ENCODE measurements at places on chromosomes 5 and 9.

- DNase-seq = no peak
These were observed 8.5 kb downstream of the NOP16 start for GRCh38 chr5:176379881-176380280.

GRCh38 chr5:160774666-160775315 is 77.2 kb downstream of the ATP10B start:
- no peak for DNase-seq

DNA sequence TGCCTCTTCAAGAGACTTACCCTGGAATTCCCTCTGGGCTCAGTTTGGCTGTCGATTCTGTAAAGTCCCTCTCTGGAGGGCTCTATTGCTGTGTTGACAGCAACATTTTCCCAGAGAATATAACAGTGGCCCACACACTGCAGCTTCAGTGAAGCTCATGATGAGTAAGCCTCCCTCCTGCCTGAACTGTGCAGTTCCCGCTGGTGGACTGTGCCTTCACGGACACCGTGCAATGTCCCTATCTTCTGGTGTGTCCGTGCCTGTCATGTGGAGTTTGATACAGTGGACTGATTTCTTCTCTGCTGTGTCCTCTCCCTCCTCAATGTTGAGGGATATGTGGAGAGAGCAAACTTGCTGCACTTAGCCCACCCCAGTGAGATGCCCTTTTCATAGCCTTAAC is 109.0 kb downstream of the NTRK2 start:
- no peak for DNase-seq

- peak; percentile 10 for DNase-seq
These were observed 439.1 kb upstream of the KIF2A start for GRCh38 chr5:61866930-61867329.

GRCh38 chr9:131487621-131488031 is 15.1 kb upstream of the POMT1 start:
- DNase-seq = no peak

GRCh38 chr9:81822301-81822865 is 105.8 kb upstream of the SPATA31D4 start:
- no peak for DNase-seq

DNA sequence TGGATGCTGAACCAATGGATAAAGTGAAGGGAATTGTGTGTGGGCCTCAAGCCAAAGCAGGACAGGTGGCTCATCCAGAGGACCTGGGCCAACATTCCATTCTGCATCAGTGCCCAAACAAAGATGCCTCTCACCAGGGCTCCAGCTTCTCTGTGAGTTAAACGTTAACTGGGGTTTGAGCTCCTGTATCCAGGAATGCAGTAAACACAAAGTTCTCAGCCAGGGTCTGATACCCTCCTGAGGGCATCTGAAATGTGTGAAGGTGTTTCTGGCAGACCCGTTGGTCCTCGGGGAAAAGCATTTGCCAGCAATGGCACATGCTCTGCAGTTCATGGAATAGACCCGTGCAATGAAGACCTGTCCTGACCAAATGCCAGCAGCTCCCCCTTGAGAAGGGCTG is 33.9 kb upstream of the AOPEP start:
- DNase-seq = no peak

DNA sequence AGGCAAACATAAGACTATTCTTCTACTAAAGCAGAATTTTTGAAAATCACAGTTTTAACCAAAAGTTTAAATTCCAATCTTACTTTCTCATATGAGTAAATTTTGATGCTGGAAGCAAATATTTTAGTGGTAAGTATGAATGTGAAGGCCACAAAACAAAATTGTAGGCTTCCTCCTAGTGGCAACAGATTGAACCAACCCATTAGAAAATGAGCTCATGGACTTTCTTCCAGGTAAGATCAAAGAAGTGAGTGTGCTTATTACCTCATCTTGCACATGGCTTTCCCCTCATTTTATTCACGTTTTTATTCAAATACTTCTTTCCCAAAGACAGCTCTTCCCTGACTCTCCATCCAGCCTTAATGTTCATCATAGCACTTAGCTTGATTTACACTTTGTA is 16.5 kb upstream of the RLN2 start:
- no peak for DNase-seq

- DNase-seq = no peak
These were observed 484.8 kb downstream of the PSAT1 start for GRCh38 chr9:78781681-78782080.

- DNase-seq = no peak
These were observed 1.1 kb upstream of the ANKDD1B start for GRCh38 chr5:75610201-75610600.

DNA sequence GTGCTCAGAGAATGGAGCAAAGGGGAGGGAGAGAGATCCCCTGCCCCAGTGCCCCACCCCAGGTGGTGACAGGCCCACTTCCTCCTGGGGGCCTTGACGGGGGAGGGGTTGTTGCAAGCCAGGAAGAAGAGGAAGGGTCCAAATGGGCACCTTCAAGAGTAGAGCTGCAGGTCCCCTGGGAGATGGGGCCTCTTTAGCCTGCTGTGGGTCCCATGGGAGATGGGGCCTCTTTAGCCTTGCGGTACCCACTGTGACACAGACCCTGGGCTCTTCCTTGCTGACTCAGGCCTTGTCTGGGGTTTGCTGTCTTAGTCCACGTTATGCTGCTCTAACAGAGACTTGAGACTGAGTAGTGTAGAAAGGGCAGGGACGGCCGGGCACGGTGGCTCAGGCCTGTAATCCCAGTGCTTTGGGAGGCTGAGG is 9.6 kb upstream of the TOR4A start:
- no peak for DNase-seq

DNA sequence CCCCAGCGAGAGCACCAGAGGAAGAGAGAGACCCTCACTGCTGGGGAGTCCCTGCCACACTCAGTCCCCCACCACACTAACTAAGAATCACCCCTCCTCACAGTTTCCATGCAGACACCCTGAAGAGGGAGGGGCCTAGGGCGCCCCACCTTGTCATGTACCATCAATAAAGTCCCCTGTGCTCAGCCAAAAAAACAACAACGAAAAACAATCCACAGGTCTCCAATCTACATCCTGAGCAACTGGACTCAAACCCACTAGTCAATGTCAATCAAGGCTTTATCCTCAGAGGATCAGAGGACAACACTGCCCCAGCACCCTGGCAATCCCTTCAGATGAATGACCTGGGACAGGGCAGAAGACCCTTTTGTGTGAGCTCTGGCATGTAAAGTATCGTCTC is 210.1 kb upstream of the MSX2 start:
- no peak for DNase-seq

DNA sequence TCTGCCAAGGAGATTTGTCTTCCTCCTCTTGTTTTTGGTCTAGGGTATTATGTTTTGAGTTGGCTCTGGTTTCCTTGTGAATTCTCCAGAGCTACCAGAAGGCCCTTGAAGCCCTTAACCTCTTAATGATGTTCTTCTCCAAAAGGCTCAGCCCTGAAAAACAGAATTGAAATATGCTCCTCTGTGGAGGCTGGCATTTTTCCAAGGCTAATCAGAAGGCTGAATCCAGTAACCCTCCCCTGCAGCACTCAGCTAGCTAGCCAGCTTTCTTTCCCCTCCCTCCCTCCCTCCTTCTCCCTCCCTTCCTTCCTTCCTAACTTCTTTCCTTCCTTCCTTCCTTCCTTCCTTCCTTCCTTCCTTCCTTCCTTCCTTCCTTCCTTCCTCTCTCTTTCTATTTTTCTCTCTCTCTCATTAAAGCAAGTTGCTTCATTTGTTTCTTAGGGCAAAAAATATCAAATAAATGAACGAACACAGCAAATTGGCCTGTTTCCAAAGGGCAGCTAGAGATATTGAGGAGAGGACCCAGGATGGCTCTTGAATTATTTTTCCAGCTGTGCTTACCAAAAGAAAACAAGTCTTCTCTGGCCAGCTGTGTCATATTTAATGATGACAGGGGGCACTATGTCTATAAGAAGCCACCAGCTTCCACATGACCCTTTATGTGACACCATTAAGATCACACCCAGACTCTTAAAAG is 38.7 kb downstream of the JAKMIP2 start:
- DNase-seq = no peak

DNA sequence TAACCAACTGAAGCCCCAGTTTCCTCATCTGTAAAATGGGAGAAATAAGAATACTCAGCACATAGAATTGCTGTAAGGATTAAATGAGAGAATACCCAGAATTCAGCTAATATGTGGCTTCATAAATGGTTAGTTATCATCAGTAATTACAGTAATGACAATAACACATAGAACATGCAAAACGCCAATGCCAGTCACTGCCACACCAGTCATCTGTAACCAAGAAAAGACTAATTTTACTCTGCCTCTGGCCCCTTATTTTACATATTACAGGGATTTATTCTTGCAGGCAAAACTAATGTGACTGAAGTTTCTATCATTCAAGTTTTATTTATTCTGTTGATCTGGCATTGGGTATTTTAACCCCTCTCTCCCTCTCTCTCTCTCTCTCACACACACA is 46.5 kb downstream of the EBF1 start:
- DNase-seq = no peak

GRCh38 chr5:175614223-175614815 is 43.6 kb upstream of the HRH2 start:
- DNase-seq = no peak

DNA sequence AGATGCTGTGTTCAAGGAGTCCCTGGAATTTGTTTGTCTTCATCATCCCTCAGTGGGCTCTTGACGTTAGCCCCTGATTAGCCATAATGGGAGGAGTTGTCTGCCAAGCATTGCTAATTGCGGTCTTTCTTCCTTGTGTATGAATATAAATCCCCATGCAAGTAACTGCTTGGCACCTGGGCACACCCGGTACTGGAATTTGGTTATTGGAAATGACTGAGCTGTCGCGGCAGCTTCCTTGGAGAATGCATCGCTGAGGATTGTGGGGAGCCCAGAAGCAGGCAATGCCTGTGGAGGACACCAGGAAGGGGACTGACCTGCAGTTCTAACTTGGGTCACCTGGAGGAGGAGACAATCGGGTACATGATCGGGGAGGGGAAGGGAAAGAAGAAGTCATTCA is 53.3 kb upstream of the CTSL start:
- DNase-seq = no peak

- no peak for DNase-seq
These were observed 212.5 kb downstream of the TMC1 start for GRCh38 chr9:72733895-72734294.

- DNase-seq = no peak
These were observed 146.4 kb downstream of the PALM2AKAP2 start for GRCh38 chr9:109926421-109926869.

GRCh38 chr9:28848671-28849070 is 1275.4 kb upstream of the C9orf72 start:
- DNase-seq = no peak

GRCh38 chr5:4518903-4519672 is 621.0 kb upstream of the ADAMTS16 start:
- DNase-seq = no peak

DNA sequence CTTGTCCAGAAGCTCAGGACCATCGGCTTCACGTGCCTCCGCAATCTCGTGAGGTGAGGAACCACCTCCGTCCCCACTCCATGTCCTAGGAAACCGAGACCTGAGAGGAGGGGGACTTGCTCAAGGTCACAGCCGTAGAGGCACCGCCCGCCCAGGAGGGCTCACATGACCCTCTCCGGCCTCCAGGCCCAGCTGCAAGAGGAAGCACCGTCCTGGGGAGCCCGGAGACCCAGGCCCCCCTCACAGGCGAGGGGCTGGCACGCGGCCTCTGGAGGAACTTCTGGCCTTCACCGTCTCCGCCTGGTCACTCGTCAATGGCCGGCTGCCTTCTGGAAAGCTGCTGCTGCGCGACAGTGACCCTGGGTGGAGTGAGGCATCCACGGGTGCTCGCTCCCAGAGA is 24.2 kb downstream of the FAM78A start:
- DNase-seq = no peak

GRCh38 chr9:88053856-88054501 is 79.6 kb upstream of the CDK20 start:
- no peak for DNase-seq

DNA sequence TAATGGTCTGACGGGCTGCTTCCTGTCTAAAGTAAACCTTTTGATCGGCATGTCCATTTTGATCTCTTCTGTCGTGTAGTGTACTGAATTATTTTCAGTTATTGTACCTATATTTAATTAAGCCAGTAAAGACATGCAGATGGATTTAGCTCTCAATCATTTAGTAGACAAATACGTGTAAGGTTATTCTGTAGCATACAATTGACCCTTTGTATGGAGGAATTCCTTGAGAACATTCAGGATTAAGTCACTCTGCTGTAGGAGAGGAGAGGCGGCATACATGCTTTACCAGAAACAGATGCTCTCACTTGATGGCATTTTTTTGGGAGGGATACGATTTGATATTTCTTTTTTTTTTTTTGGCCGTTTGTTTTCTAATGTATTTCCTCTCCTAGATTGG is 141.0 kb downstream of the PBX3 start:
- no peak for DNase-seq

DNA sequence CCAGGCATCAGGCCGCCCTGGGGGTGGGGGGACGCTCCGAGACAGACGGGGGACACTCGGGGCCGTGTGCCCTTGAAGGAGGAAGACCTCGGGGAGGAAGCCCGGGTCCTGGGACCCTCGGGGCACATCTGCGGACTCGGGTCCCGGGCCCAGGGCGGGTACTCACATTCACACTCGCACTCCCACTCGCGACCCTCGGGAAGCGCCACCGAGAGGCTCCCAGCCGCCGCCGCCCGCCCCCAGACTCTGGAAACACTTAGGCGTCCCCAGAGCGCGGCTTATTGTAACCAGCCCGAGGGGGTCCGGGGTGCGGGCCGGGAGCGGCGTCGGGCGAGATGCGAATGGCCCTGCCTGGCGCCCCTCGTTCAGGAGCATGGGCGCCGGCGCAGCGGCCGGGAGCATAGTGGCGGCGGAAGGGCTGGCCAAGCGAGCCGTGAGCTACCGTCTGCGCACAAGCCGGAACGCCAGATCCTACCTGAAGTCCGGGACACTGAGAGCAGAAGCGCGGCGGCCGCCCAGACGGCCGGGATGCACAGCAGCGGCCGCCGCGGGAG is 559 bp downstream of the ROR2 start:
- DNase-seq = no peak

DNA sequence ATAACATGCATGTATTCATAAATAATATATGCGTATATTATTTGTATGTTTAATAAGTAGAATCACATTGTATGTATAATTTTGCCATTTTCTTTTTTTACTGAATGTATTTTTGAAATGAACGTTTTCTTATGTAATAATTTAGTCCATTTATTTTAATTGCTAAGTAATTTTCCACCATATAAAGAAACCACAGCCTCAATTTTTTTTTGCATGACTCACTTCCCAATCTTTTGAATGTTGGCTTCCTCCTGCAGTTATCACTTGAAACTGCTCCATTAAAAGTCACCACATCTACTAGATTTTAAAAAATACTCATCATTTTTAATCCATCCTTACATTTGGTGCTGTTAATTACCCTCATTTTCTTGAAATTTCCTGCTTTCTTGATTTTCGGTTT is 363.3 kb upstream of the MEF2C start:
- no peak for DNase-seq

All from BJ (cell line).